B cell (primary cell): ENCODE measurements at places on chromosomes 11 and 22.

DNA sequence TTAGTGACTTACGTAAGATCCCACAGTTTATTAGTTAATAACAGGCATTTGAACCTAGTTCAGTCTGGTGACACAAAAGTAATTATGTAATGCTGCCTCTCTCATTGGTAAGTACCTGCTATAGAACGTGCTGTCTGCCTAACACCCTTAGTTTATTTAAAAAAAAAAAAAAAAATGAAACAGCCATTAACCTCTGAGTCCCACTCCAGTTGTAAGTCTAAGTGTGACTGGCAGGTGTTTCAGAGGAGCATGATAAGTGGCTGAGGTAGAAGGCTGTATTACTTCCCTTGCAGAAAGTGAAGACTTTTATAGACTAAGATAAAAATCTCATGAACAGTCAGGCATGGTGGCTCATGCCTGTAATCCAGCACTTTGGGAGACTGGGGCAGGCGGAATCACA is 140.5 kb downstream of the TRIM44 start:
- DNase-seq, result no peak

DNA sequence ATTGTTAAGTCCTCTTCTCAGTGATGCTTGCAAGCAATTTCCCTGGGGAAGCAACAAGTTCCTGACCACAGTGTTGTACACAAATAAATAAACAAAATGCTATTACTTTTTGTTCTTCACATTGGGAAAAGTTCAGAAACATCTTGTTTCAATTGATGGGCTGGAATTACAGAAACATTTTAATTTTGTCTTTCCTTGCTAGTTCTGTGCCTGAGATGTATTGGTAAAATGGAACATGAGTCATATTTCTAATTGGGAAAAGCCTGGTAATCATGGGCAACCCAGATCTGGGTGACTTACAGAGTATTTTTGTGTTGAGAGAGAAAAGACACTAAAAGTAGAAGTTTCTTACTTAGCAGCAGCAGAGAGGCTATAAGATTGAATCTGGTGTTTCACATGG is 576 bp upstream of the BLID start:
- no peak for DNase-seq

DNA sequence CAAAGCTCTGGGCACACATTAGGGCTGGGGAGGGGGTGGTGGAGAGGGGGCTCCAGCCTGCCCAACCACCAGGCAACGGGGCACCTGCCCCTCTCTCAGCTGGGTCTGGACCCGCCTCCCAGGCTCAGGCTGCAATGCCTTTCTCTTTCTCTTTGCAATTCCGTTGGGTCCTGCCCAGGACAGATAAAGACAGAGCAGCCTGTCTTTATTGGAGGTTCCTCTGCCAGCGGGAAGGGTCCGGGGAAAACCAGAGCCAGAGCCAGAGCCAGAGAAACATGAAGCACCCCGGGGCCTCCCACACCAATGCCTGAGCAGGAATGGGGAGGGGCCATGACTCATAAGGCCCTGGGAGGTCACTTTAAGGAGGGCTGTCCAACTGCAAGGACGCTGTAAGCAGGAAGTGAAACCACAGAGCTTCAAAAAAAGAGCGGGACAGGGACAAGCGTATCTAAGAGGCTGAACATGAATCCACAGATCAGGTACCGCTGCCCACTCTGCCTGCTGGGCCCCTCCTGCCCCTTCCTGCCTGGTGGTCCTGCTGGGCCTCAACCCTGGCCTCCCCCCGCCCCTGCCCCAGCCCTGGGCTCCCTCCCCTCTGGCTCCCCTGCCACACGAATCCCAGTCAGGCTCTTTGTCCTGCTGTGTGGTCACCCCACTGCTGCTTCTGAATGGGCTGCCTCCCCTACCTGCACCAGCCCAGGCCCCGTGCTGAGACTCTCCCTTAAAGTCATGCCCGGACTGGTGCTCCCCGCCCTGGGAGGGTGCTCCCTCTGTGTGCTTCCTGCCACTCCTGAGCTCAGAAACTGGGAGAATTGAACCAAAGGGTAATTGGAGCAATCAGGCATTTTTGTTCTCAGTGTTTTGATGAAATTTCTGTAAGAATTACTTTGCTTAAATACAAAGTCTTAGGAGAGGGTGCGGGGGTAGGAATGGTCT is at the start of gene APOBEC3B:
Gene APOBEC3B (plus strand): TSS at position 356 of the 936 bp plus-strand sequence. CDS start 107 bp downstream, at position 463.
- peak; percentile 85 for DNase-seq

GRCh38 chr22:36356708-36357624 is 30.8 kb downstream of the MYH9 start:
- DNase-seq, result no peak

DNA sequence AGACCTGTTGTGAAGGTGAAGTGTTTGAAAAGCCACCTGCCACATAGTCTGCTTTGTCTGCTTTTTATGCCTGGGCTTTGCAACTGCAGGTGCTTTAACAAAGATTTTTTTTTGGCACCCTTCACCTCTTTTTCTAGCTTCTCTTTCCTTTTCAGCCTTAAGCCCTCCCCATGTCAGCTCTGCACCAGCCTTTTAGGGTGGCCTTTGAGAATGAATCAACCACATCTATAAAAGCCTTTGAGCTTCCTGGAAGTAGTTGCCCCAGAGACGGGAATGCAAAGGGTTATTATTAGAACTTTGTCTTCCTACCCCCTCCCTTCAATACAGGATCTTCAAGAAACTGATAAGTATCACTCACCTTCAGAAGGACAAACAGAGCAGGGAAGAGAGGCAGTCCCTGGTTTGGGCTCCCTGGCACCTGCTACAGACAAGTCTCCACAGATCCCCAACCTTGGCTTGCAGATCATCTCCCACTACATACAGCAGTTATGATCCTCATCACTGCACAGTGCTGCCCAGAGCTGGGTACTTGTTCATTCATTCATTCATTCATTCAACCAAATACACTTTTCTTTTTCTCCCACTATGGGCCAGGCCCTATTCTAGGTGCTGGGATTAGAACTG is 8.0 kb downstream of the PVALB start:
- DNase-seq, result no peak

GRCh38 chr11:36540998-36541397 is 26.8 kb upstream of the RAG1 start:
- DNase-seq, result peak; percentile 21

DNA sequence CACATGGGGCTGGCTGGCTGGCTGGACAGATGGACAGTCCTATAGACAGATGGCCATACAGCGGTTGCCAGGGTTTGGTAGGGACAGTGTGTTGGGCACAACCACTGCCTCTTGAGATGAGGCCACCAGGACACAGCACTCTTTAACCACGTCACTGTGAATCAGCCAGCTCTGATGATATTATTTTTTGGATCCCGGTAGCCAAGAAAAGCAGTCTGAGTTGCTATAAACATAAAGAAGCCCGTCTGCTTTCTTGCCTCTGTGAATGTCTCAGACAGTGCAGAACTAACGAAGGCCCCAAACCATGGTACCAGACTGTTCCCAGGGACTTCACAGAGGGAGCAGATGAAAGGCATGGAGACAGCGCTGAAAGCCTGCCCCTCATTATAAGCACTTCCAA is 115.9 kb upstream of the CSNK2A3 start:
- no peak for DNase-seq
